Activated naive CD4-positive, alpha-beta T cell treated with Interleukin-2 at 50 U/mL for 16 hours (primary cell): ENCODE measurements at places on chromosomes 3 and 15.

GRCh38 chr3:99683876-99684275 lies 45.5 kb downstream of the COL8A1 start:
- no peak for DNase-seq

DNA sequence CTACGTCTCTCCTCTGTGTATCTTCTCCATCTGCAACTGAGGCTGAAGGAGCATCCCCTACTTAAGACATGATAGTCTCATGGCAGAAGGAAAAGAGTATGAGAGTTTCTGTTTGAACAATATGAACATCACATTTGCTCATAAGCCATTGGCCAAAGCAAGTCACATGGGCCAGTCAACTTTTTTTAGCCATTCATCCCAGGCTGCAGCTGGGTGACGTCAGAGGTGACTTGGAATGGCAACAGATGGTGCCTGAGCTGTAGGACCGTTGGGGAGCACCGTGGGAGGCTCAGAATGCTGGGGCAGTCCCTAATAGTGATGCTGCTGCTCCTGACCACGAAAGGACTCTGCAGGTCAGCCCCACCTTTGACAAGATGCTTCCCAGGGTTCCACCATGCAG lies 58.7 kb downstream of the CRTC3 start:
- DNase-seq: no peak

DNA sequence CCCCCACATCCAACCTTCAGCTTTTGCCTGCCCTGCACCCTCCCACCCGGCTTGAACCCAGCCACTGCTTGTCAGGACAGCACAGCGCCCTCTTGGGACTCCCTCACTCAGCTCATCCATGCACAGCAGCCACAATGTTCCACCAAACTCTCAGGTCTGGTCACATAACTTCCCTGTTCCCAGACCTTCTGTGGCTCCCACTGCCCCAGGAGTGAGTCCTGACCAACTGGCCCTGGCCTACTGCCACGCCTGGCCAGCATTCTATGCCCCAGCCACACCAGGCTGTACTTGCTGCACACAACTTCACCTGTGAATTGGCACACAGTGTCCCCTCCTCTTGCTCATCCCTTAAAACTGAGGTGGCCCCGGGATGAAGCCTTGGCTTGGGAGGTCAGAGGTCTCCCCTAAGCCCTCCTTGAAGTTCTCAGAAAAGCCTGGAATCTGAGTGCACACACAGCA lies 21.0 kb downstream of the PLXNB1 start:
- peak; percentile 1 for DNase-seq

- no peak for DNase-seq
These were observed 488.7 kb upstream of the AGTR1 start for GRCh38 chr3:148208975-148209374.

GRCh38 chr15:72535911-72536310 lies 61.8 kb downstream of the ARIH1 start:
- no peak for DNase-seq
